T-cell (primary cell): ENCODE measurements at places on chromosomes 1 and 21.

GRCh38 chr1:22738522-22738921 is 27.9 kb downstream of the EPHB2 start:
- no peak for DNase-seq

DNA sequence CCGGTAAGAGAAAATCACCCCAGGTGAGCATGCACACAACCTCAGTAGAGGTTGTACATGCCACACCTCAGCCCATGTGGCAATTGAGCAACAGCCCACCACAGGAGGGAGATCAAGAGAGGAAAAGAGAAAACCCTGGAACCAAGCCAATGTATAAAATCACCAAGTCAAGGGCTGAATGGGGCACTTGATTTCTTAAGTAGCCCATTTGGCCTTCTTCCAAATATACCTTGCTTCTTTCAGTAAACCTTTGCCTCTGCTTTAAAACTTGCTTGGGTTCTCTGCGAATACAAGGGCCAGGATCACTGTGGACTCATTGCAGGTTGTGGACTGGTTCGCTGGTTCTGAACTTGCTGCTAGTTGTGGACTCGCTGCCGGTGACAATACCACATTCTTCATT is 1814.0 kb downstream of the PLA2G4A start:
- DNase-seq, result no peak

DNA sequence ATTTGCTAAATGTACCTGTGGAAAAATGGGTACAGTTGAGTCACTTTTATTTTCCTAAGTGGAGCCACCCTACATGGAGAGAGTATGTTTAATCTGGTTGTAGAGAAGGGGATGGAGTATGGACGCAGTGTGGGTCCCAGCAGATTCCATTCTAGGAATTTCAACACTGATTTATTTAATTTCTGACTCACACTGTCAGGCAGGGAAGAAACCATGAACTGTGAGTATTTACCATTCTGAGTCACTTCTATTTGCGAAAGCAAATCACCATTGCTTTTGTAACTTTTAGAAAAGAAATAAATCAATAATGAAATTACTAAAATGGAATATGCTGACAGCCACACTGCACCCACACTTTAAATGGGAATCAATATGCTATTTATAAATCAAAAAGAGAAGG is 339.0 kb downstream of the DSCAM start:
- no peak for DNase-seq

DNA sequence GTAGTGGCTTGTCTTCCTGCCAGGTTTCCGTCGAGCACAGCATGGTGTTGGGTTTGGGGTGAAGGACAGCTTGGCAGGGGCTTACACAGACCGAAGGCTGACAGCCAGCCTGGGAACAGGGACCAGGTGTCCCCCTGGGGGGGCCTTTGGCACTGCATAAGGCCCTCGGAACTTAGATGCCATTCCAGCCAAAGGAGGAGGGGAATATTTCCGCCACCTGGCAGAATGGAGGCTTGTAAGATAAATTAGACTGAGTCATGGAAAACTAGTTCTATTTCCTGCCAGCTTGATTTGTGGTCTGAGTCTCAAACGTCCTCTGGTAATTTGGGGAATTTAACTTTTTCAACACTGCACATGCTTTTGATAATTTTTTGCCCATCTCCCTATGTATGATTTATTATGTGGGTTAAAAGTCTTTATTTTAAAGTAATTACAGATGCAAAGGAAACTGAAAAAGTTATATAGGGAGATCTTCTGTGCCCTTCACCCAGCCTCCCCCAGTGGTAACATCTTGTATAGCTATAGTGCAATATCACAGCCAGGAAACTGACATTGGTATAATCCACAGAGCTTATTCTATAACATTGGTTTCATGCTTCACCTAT is 11.5 kb upstream of the TMEM51 start:
- DNase-seq, result no peak

- no peak for DNase-seq
Observed at GRCh38 chr1:160322831-160323230, 20.2 kb downstream of the COPA start.

GRCh38 chr1:74375376-74375775 is 137.0 kb downstream of the LRRC53 start:
- DNase-seq, result no peak

- DNase-seq, result no peak
Observed at GRCh38 chr21:44869781-44870747, 3.4 kb downstream of the PTTG1IP start.

GRCh38 chr1:61323681-61324328 is 241.4 kb downstream of the NFIA start:
- no peak for DNase-seq

- peak; percentile 76 for DNase-seq
Observed at GRCh38 chr1:11650331-11650991, 3.8 kb downstream of the FBXO2 start.

- DNase-seq, result no peak
Observed at GRCh38 chr21:45037986-45038385, 36.4 kb upstream of the ADARB1 start.

DNA sequence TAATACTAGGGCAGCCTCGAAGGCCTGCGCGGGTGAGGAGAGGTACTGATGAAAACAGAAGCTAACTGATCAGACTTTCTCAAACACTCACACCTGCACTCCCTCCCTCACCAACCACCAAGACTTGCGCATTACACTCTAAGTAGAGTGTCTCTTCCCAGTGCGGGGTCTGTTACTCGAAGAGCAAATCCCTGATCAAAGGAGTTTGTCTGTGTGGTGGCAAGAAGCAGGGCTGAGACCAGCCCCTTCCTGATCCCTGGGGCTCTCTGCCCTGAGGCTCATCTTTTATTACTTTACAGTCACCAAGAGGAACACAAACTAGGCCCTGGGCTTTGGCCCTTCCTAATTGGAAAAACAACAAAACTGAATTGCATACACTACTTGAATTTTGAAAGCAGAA is 19.5 kb upstream of the TSNAX start:
- DNase-seq, result no peak

- DNase-seq, result no peak
Observed at GRCh38 chr1:107620753-107621152, 344.2 kb downstream of the VAV3 start.

DNA sequence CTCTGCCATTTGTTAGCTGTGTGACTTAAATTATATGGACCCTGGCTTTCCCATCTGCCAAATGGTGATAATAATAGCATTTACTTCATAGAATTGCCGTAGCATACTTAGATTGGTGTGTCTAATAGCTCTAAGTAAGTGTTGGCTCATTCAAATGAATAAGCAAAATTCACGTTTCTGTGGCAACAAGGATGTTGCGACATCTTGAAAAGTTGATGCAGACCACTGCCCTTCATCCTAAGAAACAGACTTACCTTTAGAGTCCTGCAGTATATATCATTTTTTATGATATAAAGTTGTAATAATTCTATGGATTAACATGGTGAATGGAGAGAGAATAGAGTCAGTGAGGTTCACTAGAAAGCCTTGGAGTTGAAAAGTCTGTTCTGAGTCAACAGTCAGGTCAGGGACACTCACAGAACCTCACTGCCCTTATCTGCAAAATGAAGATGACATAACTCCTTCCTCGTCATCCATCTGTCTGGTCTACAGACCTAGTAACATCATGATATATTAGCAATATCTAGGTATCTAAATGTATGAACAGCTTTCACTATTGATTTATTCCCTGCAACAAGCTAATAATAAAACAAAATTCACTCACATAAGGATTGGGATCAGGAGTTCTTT is 167.3 kb upstream of the C8B start:
- DNase-seq, result no peak

DNA sequence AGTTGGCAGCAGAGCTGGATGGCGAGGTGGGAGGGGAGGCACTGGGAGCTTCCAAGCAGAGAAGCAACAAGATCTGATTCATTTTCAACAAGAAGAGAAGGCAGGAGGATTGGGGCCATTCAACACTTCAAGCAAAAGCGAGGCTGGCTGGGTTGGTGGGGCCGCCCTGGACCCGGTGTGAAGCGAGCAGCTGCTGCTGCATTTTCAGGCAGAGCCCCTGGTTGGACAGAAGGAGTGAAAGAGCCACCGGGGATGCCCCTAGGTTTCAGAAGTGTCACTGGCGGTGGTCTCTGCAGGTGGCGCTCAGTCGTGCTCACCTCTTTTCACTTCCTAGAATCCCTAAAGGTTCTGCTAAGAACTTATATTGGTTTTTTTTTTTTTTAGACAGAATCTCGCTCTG is 18.0 kb downstream of the SLC2A7 start:
- DNase-seq, result no peak

GRCh38 chr1:48068206-48068605 is 71.0 kb upstream of the TRABD2B start:
- DNase-seq, result no peak

- peak; percentile 7 for DNase-seq
Observed at GRCh38 chr1:234405676-234406075, 32.4 kb downstream of the COA6 start.

- DNase-seq, result no peak
Observed at GRCh38 chr1:42949312-42950115, 9.2 kb downstream of the SLC2A1 start.

DNA sequence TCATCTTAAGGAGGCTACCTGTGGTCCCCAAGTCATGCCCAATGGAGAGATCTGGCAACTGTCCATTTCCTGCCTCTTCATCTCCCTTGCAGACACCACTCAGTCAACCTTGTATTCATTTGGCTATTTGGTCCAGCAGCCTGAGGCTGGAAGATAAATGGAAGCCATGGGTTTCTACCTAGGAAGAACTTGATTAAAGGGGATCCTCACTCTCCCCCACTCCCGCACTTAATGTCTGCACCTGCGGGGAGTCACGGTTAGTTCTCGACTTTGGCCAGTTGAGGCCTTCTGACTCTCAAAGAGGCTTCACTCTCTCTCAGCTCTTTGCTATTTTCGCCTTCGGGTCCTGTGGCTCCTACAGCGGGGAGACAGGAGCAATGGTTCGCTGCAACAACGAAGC is 8.4 kb upstream of the ATXN7L2 start:
- DNase-seq, result no peak

DNA sequence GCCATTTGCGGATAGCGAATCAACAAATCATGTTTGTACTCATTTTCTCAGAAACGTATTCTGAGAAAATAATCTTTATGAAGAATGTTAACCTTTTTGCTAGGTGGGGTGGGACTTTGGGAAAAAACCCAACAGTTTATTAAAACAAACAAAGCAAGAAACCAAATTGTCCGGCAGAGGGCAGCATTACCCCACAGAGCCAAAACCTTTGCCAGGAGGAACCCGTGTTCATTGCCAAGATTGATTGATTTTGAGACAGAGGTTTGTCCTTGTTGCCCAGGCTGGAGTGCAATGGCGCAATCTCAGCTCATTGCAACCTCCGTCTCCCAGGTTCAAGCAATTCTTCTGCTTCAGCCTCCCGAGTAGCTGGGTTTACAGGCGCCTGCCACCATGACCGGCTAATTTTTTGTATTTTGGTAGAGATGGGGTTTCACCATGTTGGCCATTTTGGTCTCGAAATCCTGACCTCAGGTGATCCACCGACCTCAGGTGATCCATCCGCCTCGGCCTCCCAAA is 70.8 kb upstream of the RHOU start:
- DNase-seq, result peak; percentile 80

DNA sequence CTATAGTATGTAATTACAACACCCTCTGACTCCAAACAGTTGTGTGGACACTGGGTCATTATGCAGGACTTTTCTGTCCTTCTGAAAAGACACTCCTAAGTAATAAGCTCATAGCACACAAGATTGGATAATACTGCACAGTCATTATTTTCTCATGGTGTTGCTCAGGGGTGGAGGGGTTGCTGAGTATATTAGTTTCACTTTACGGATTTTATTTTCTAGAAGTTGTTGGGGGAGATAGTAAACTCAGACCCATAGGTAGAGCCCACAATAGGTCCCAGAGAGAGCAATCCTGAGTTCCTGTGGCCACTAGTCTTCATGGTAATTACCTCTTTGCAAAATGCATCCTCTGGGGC is 53.4 kb downstream of the DUSP10 start:
- DNase-seq, result no peak
